AG04450 (cell line): ENCODE measurements at places on chromosomes 16 and 17. TPM values are rescaled to one million over a fixed set of nuclear protein-coding genes. Genes with fewer than 3 reads are reported as not detected.

DNA sequence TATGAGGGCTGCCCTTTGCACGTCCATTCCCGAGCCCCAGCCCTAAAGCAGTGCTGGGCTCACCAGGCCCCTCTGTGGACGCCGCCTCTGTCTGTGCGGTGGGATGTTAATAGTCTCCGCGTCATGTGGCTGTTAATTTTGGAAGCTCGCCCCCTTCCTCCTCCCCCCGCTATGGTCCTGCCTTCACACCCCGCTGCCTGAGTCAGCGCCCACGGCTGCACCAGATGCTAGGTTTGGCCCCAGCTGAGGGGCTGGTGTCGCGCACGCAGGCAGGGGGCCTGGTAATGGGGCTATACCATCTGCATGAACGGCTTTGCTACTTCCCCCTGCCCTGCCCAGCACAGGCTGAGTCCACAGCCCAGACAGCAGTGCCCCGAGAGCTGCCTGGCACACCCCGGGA is 4.1 kb upstream of the SSTR5 start:
- no peak for DNase-seq

GRCh38 chr16:77434022-77434529 is 758 bp downstream of the ADAMTS18 start:
- no peak for DNase-seq

DNA sequence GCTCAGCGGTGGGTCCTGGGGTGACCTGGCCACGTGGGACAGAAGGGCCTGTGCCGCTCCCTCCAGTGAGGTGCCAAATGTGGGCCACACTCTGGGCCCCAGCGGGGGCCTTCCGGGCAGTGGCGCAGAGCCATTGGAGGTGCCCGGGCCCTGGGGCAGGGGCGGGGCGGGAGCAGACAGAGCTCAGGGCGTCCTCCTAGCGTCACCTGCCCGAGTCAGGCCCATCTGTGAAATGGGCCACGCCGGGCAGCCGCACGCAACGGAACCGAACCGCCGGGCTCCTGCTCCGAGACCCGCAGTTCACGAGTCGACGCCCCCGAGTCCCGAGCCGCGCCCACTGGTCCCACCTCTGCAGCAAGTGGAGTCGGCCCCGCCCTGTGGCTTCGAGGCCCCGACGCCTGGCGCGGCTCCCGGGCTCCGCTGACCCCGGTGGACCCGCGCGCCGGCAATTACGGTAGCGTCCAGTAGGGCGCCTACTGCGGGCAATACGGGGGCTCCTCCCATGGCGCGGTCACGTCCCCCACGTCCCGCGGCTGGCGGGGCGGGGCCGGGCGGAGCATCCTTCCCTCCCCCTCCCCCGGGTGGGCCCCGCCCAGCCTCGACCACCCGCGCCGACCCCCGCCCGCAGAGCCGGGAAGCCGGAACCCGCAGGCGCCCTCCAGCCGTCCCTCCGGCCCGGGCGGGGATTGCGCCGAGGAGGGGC is 1.9 kb downstream of the SLC16A3 start:
- DNase-seq: no peak

- DNase-seq: no peak
These were observed 21.4 kb downstream of the CCDC102A start for GRCh38 chr16:57514791-57515600.

GRCh38 chr16:75143941-75144340 is 4.4 kb upstream of the ZFP1 start:
- no peak for DNase-seq

- no peak for DNase-seq
These were observed 18.2 kb upstream of the KCNJ12 start for GRCh38 chr17:21357696-21358656.

- no peak for DNase-seq
These were observed 20.0 kb downstream of the AARSD1 start for GRCh38 chr17:42944211-42944610.

GRCh38 chr17:3256575-3256974 is 41.6 kb downstream of the OR3A1 start:
- DNase-seq: no peak

GRCh38 chr16:24617502-24617901 is 78.1 kb downstream of the RBBP6 start:
- no peak for DNase-seq

GRCh38 chr16:58419241-58419990 is 27.1 kb downstream of the GINS3 start:
- no peak for DNase-seq

DNA sequence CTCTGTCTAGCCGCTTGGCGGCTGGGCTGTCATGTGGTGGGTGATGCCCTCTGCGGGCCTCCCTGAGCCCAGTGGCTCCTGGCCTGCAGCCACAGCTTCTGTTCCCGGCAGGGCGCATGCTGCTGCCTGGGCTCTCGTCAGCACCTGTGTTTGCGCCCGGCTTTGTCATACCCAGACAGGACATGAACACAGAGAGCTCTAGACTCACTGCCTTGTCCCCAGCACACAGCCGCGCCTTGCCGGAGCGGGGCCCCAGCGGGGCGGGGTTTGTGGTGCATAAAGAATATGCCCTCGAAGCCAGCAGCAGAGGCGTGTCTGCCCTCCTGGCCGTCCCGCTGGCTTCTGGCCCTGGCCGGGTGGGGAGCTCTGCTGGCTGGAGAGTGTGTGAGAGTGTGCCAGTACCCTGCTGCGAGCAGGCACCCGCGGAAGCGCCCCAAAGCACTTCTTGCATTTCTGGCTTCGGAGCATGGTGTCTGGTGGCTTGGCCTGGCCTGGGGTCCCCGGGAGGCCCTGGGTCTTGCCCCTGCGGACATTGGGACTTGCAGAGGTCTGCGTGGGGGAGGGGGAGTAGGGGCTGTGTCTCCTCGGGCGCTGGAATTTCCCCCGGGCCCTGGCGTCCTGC is 14.4 kb downstream of the ASPSCR1 start:
- DNase-seq: no peak

- no peak for DNase-seq
These were observed 23.7 kb downstream of the PPL start for GRCh38 chr16:4913130-4913773.

DNA sequence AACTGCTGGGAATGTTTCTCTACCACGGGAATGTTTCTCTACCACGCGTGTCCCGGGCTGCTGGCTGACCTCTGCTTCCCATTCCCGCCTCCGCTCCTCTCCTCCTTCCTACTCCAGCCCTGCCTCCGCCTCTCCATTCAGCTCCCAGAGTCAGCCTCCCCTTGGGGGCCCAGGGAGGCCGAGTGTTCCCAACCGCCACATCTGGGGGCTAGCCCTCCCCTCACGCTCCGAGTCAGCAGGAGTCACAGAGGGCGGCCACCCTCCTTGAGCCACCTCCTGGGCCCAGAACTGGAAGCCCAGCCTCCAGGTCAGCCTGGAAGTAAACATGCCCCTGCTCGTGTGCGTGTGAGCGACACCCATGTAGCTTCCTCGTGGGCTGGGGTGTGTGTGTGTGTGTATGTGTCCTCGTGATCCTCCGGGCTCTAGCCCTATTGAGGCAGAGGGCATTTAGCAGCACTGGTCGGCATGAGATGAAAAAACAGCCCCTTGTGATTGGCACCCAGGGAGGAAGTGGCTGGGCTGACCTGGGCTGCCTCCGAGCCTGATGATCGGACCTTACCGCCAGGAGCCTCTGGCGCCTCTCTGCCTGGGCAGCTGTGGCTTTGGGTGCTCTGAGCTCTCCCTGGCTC is 7.3 kb downstream of the CYGB start:
- no peak for DNase-seq

APOH gene
- not detected in 2 replicates for polyA plus RNA-seq

HBA2 gene
- polyA plus RNA-seq: not detected in 2 replicates

RABEP2 gene
- 9.0 and 11.7 TPM in 2 replicates for polyA plus RNA-seq

CACNG4 gene
- 0.21 and 0.25 TPM in 2 replicates for polyA plus RNA-seq

TMC7 gene
- polyA plus RNA-seq: 0.37 and 0.42 TPM in 2 replicates
